ENCODE measurements at places on chromosomes 5 and 9. TPM values are rescaled to one million over a fixed set of nuclear protein-coding genes. Genes with fewer than 3 reads are reported as not detected.

The DAPK1 gene
- total RNA-seq = 63.7 TPM

The PCDHGB5 gene
- total RNA-seq = 13.4 TPM

The SH3TC2 gene
- total RNA-seq = 9.0 TPM

The PTGES2 gene
- total RNA-seq = 57.6 TPM

The MEF2C gene
- total RNA-seq = 63.5 TPM

The STING1 gene
- 92.9 TPM for total RNA-seq

The NPR3 gene
- total RNA-seq = 0.13 TPM

The SPINK6 gene
- not detected for total RNA-seq

The RGMB gene
- total RNA-seq = 46.4 TPM

The UBE2QL1 gene
- total RNA-seq = 0.07 TPM

The ANKRD31 gene
- total RNA-seq = 0.07 TPM

The RGP1 gene
- total RNA-seq = 14.2 TPM

The CCNI2 gene
- total RNA-seq = not detected

The TEX48 gene
- not detected for total RNA-seq

The ARHGEF37 gene
- 8.0 TPM for total RNA-seq

The HDAC3 gene
- 44.0 TPM for total RNA-seq

The SDHA gene
- total RNA-seq = 182 TPM

The MLANA gene
- not detected for total RNA-seq

The ADAMTS2 gene
- total RNA-seq = 0.50 TPM

The CER1 gene
- total RNA-seq = not detected

The CBY3 gene
- total RNA-seq = not detected

The CDH9 gene
- total RNA-seq = not detected

The SKP1 gene
- 323 TPM for total RNA-seq

The CFAP77 gene
- not detected for total RNA-seq

The NUDCD2 gene
- 9.7 TPM for total RNA-seq

The GARIN3 gene
- not detected for total RNA-seq

The KCNIP1 gene
- total RNA-seq = not detected

The TSSK1B gene
- not detected for total RNA-seq

The PRELID2 gene
- 29.3 TPM for total RNA-seq

The NEUROG1 gene
- total RNA-seq = not detected

The ANXA1 gene
- 659 TPM for total RNA-seq

The CATSPER3 gene
- not detected for total RNA-seq

The FEM1C gene
- 29.9 TPM for total RNA-seq

The CDHR2 gene
- total RNA-seq = not detected

The IRX1 gene
- total RNA-seq = not detected

The FGF1 gene
- total RNA-seq = 0.07 TPM

The TUT7 gene
- 54.1 TPM for total RNA-seq

The IFNK gene
- total RNA-seq = not detected

The FOXD4L6 gene
- not detected for total RNA-seq

The SLC36A2 gene
- not detected for total RNA-seq

The SMU1 gene
- total RNA-seq = 33.3 TPM

The GHR gene
- 1.7 TPM for total RNA-seq

The PCDHA6 gene
- total RNA-seq = 0.13 TPM

The EMB gene
- total RNA-seq = 0.07 TPM

The SVEP1 gene
- total RNA-seq = 0.14 TPM

The NMUR2 gene
- total RNA-seq = not detected

The IL17B gene
- total RNA-seq = not detected

The CCL28 gene
- 2.4 TPM for total RNA-seq

The ANKRD20A1 gene
- 6.6 TPM for total RNA-seq

The OR13D1 gene
- not detected for total RNA-seq

The NUTM2G gene
- not detected for total RNA-seq

The COL23A1 gene
- total RNA-seq = not detected

Measured in thoracic aorta endothelial cell (primary cell).